Stimulated activated CD8-positive, alpha-beta memory T cell treated with anti-CD3 and anti-CD28 coated beads, Interleukin-7, amount 100 ng/mL, for 1 hour (primary cell): ENCODE measurements at places on chromosomes 2 and 18.

DNA sequence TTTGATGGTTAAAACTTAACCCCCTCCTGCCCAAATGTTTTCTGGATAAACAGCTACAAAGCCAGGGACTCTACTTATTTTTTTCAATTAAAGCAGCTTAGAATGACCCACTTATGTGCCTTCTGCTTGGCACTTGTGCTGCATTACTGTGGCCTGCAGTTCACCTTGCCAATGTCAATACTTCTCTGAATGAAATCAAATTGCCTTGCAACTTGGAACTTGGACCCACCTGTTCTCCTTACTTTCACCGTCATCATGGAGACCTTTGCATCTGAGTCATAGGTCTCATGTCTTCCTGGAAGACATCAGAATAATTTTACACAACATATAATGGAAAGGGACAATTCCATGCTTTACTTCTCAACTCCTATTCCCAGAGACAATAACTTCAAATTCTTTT, 92.1 kb upstream of the FHL2 start:
- DNase-seq = no peak

DNA sequence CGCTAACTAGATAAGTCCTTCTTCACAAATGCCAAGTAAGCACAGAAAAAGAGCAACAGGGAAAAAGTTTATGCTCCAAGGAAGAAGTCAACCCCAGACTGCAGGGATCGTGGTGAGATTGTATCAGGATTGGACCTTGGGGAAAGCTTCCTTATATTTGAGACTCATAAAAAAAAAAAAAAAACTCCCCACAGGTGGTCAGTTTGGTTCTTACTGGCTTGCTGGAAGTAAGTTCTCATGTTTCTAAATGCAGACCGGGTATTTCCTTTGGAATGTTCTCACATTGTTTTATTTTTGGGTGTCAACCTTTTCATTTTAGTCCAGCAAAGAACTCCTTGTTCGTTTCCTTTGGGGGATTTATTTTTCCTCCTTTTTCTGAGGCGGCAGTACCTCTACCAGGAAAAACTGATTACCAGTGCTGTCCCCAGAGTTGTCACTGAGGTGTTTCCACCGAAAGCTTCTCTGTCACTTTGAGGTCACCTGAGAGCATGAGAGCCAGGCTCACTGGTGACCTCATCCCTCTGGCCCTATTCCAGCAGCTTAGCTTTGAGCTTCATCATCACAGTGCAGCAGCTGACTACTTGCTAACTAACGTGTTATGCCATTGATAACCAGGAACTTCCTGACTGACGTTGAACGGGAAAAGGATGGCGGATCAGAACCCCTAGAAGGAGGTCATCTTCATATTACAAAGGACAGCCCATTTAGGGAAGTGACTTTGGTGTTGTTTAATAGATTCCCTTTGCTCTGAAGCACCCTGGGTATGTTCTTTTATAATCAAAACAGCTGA, 16.8 kb upstream of the ATP8B1 start:
- no peak for DNase-seq

DNA sequence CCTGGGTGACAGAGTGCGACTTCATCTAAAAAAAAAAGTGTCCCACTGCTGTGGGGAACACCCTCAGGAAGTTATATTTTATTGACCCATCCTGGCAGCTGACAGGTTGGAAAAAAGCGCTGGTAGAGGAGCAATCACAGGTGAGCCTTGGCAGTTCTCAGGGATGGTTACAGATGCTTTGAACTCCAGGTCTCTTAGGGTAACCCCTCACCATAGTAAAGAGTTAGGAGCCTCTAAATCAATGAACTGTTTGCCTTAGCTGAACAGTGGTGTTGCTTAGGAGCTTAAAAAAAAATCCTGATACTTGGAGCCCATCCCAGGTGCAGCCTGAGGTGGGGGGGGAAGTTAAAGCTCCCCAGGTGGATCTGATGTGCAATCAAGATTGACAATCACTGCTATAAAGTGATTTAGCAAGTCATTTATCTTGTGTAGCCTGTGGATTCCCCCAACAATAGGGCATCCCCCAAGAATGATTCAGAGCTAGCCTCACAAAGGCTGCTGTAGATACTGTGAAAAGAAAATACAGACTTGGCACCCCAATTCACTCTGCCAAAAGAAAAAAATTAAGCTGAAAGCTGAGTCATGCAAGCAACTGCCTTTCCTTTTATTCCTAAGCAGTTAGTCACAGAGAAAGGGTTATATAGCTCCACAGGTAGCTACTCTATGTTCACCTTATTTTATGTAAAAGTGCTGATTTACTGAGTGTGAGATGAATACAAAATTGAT, 14.8 kb downstream of the SLC16A14 start:
- DNase-seq = no peak

GRCh38 chr2:51960281-51960680, 928.3 kb upstream of the NRXN1 start:
- no peak for DNase-seq

GRCh38 chr2:46512185-46512584, 32.8 kb downstream of the TMEM247 start:
- no peak for DNase-seq

GRCh38 chr18:22451796-22452195, 34.1 kb upstream of the CTAGE1 start:
- no peak for DNase-seq

DNA sequence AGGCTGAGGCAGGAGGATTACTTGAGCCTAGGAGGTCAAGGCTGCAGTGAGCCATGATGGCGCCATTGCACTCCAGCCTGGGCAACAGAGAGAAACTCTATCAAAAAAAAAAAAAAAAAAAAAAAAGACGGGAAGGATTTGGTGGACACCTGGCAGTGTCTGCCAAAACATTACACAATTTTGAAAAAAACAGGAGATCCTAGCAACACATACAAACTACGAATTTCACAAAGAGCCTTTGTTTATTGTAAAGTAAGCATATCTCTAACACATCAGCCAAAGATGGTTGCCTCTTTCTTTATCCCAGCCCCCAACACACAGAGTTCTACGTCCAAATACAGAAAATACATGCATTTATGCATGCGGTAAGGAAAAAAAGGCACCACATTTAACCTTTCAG, 7.6 kb downstream of the GPR45 start:
- no peak for DNase-seq

DNA sequence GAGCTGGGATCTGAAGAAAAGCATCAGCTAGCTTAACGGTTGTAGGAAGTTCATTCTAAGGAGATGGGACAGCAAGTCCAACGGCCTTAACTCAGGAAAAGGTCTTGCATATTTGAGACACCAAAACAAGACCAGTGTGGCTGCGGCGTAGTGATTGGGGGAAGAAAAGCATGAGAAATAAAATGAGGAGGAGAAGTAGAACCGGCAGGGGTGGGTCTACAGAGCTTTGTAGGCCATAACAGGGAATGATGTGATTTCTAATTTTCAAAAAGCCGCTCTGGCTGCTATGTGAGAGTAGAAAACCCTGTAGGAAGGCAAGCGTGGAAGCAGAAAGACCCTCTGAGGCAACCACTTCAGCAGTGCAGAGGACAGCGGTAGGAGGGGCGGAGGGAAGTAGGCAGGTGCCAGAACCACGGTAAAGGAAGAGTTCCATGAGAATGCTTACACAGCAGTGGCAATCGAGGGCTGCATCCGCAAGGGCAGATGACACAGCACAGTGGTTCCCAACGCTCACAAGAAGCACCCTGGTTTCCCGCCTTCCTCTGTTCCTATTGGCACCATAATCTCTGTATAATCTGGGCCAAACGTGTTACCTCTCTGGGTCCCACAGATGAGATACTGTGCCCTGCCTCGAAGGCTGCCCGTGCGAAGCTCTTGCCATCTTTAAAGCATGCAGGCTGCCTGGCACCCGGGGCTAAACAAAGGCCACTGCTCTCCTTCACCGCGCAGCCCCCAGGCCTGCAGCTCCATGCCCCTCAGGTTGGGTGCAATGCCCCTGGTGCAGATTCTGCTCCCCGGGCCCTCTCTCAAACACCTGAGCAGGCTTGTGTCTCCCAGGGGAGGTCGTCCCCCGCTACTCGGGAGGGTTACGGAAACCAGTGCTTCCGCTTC, 795 bp downstream of the ANKRD39 start:
- DNase-seq = no peak

DNA sequence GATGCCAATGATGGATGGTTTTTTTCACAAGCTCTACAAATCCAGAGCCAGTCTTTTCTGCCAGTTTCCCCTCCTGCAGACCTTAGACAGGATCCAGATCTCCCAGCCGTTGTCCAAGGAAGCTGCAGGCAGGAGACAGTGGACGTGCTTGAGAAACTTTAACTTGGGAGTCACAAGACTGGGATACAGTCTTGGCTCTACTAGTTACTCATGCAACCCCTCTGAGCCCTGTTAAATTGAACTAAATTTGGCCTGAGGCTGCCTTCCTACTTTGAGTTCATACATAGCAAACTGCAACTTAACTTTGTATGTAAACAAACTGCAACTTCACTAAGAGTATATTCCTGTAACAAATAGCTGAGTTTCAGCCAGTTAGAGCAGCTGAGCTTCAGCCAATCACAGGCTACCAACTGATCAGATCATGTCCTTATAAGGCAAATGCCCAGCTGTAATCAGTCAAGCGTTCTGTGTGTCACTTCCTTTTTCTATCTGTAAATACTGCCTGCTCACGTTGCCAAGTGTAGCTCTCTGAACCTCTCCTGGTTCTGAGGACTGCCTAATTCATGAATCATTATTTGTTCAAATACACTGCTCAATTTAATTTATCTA, 140.9 kb downstream of the CAPN13 start:
- no peak for DNase-seq

DNA sequence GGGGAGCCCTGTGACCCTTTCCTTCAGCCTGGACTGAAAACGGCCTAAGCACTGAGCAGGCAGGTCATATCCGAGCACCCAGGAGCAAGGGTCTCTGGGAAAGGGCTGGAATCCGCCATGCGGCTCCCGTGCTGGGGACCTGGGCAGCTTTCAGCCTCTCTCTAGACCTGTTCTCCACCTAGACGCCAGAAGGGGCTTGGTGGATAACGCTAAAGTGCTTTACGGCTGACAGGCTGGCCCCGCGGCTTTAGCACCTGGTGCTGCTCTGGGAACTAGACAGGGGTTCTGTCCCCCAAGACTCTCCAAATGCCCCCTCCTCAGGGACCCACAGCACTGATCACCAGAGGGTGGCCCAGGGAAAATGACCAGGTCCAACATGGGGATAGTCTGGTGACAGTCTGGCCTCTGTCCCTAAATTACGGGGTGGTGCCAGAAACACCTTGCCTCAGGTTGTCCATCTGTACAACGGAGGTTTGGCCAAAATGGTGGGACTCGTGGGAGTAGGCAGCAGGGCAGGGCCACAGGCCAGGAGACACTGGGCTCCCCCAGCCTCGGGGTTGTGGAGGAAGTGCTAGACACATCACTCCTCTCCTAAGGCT, 13.0 kb downstream of the SDC1 start:
- no peak for DNase-seq

DNA sequence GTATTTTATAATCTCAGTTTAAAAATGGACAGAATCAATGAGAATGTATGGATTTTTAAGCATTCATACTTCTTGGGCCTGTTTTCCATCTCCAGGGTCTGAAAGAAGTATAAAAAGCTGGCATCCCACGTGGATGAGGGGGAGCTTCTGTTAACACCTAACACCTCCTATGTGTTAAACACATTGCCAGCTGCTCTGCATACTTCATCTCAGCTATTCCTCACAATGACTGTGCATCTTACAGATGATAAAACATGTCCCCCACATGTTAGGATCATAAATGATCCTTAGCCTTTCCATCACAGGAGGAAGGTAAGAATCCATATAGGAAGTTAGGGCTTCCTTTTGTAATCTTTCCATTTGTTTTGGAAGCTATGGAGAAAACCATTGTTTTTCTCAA, 239.1 kb downstream of the AGPS start:
- no peak for DNase-seq

DNA sequence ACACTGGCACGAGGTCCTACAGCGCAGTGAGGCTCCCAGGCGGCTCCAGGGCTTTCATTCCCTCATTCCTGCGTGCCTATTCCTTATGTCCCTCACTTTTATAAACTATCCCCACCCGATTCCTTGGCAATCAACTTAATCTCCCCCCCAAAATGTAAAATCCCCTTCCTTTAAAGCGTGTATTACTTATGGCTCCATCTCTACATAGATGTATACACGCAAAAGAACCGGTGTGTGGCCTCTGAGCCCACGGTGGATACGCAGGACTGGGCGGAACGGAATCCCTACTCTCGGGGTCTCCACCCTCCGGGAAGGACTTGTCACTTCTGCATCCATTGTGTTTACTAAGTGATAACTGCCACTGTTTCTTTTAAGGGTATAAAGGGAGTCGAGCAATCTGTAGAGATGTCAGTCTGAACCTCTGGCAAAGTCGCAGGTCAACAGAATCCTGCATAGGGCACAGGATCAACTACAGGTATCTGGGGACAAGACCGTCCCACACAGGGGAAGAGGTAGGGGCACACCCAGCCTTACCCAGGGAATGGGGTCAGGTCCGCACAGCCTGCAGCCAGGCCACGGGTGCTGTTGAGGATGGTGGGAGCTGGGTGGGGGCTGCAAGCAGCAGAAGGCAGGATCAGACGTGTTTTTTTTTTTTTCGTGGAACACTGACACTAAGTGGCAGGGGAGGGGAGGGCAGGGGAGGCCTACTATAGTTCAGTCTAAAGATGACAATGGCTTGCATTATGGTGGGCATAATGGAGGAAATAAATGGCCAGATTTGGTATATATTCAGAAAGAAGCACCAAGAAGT, 42.1 kb downstream of the HDLBP start:
- DNase-seq = no peak

GRCh38 chr2:226649871-226650660, 149.6 kb downstream of the IRS1 start:
- no peak for DNase-seq

DNA sequence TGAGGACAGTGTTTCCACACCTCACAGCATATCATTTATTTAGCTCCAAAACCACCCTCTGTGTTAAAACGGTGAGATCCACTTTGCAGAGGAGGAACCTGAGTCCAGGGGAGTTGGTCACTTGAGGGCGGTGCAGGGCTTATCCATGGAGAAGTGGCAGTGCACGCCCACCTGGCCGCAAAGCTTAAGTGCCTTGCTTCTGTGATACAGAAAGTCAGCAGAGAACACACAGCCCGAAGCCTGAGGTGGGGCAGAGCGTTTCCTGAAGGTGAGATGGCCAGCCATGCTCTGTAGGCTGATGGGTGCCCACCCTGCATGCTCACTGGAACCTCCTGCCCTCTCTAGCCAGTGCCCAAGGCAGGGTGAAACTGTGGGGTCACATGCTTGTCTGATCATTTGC, 87.3 kb downstream of the SH3RF3 start:
- DNase-seq = no peak

DNA sequence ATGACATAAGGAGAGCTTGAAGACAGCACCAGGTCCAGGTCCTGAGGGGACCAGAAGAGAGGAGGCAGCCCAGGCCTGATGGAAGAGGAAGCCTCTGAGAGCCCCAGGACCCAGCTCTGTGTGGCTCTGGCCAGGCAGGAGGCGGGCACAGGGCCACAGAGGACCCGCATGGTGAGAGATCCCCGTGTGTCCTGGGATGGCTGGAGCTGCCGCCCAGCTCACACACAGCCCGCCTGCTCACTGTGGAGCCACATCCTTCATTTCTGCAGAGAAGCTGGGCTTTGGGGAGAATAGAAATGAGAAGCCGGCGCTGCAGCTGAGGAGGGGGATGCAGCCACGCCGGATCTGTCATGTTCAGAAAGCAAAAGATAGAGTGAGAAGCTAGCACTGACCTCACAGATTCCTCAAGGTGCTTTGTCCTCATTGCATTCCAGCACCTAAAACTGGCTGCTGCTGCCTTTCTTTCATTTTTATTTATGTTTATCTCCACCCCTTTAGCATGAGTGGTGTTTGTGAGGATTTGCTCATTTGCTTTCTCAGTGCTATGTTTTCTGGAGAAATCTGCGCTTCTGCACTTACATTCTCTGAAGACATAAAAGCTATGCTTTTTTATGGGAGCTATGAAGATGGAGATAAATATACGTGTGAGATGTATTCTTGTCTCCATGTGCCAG, 307.6 kb upstream of the MYT1L start:
- DNase-seq = no peak

GRCh38 chr2:119205001-119205706, 18.5 kb upstream of the STEAP3 start:
- DNase-seq = no peak
